ENCODE measurements at places on chromosomes 5 and 9.

GRCh38 chr9:133686642-133687575, 50.7 kb downstream of the DBH start:
- DNase-seq, result no peak

GRCh38 chr9:115976781-115977180, 176.8 kb upstream of the PAPPA start:
- no peak for DNase-seq

GRCh38 chr9:91746904-91747303, 203.1 kb downstream of the ROR2 start:
- no peak for DNase-seq

DNA sequence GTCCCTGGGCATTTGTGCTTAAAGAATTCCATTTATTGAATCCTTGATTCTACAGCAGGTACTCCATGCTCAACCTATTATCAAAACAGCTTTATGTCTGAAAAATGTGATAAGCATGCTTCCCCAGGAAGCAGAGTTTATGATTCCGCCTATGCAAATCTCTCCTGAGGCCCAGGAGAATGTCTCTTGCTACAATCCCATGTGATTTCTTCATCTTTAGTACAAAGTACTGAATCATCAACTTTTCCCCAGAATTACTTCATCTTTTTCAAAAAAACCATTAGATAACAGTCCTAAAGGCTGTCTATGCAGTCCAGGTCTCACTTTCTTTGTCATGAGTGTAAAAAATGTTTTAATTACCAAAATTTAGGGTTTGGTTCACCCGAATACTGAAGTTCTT, 130.2 kb upstream of the ADAMTSL1 start:
- peak; percentile 55 for DNase-seq

- DNase-seq, result peak; percentile 67
These were observed 5.6 kb downstream of the BNC2 start for GRCh38 chr9:16864649-16865434.

DNA sequence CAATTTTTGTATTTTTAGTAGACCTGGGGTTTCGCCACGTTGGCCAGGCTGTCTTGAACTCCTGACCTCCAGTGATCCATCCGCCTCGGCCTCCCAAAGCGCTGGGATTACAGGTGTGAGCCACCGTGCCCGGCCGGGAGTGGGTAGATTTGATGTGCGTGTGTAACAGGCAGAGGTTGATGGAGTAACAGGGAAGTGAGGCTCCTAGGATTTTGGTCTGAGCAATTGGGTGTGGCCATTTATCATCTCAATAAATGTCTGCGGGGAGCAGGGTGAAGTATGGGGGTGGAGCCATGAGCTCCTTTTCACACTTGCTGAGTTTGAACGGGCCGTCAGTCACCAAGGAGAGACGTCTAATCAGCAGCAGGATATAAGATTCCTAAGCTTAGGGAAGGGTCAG, 1.2 kb upstream of the REXO4 start:
- DNase-seq, result no peak

DNA sequence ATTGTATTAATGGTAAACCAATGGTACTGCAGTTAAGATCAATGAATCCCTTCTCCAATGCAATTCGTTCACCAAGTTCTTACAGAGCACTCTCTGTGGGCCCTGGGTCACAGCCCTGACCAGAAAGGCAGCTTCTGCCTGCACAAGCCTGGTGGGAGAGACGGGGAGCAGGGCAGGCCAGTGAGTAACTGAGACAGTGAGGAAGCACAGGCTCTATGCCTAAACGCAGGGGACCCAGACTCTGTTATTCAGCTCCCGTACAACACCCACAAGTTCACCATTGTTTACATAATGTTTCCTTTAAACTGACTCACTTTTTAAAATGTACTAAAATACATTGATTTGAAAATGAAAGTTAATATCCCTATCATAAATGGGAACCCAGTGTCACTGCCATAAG, 40.5 kb upstream of the CTSL start:
- no peak for DNase-seq

GRCh38 chr9:92295240-92295790, 1.8 kb upstream of the IARS1 start:
- no peak for DNase-seq

- peak; percentile 89 for DNase-seq
These were observed 17.9 kb upstream of the ASS1 start for GRCh38 chr9:130426883-130427282.

GRCh38 chr9:136996361-136997292, at the start of gene CLIC3:
TSS of gene CLIC3 (minus strand) at chr9:136996568. CDS start at chr9:136996543, 25 bp downstream.
- DNase-seq, result no peak

GRCh38 chr9:36864491-36865410, 169.3 kb downstream of the PAX5 start:
- no peak for DNase-seq

GRCh38 chr5:169943026-169943425, 37.3 kb downstream of the INSYN2B start:
- DNase-seq, result no peak

GRCh38 chr5:134099939-134100282, 14.6 kb upstream of the TCF7 start:
- no peak for DNase-seq

GRCh38 chr5:121218086-121218485, 633.6 kb upstream of the FTMT start:
- DNase-seq, result no peak
